ENCODE measurements at places on chromosomes 4 and X.

GRCh38 chr4:129144755-129145206, 48.8 kb downstream of the C4orf33 start:
- no peak for DNase-seq

DNA sequence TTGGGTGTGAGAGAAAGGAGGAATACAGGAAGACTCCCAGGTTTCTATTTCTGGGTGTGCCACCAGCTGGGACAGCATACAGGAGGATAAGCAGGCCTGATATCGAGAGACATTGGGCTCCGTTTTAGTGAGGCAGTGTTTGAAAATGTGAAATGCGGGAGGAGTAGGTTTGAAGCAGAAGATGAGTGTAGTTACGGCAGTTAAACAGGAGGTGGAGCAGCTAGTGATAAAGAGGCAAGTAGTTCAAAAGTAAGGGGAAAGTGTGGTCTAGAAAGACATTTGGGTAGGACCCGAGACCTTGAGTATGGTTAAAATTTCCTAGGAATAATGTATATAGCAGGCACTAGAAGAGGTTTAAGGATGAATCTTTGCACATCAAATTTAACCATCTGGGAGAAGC, 42.4 kb downstream of the DCUN1D4 start:
- DNase-seq: no peak

- DNase-seq: no peak
Measured at GRCh38 chr4:33649015-33649414, 2595.3 kb downstream of the ARAP2 start.

DNA sequence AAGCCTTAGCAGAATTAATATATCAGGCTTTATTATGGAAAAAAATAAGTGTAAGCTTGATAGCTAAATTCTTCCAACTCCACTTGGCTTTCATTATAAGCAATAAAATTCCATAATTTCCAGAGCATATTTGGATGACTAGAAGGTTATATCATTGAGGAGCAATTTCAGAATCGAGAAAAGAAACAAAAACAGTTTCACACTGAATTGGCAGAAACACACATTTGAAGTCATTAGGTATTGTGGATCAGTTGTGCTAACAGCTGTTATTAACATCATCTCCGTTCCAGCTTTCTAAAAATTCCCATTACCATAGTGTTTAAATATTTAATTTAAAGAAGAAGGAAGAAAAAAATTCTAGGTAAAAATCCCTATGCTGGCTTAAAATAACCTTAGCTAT, 92.6 kb downstream of the ANTXR2 start:
- DNase-seq: no peak

GRCh38 chrX:9865804-9866472, 79.7 kb downstream of the SHROOM2 start:
- DNase-seq: no peak

GRCh38 chr4:89752932-89753598, 83.9 kb downstream of the SNCA start:
- DNase-seq: no peak

DNA sequence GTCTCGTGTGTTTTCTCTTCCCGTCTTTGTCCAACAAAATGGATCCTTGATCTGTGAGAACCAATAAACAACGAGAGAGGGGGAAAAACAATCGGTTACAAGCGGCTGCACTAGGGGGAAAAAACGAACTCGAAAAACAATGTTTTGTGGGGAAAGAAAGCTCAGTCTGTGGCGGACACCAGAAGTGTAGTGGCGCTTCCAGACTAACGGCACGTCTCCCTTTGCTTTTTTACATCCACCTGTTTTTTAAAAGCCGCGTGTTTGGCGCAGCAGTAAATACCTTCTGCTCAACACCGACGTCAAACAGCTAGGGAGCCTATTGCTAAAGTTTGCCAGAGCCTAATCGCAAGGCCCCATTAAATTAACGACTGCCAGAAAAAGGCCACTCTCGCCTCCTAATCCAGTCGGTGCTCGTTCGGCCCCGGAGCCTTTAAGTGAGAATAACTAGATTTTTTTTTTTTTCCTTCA, 3.3 kb downstream of the NKX6-1 start:
- DNase-seq: no peak

DNA sequence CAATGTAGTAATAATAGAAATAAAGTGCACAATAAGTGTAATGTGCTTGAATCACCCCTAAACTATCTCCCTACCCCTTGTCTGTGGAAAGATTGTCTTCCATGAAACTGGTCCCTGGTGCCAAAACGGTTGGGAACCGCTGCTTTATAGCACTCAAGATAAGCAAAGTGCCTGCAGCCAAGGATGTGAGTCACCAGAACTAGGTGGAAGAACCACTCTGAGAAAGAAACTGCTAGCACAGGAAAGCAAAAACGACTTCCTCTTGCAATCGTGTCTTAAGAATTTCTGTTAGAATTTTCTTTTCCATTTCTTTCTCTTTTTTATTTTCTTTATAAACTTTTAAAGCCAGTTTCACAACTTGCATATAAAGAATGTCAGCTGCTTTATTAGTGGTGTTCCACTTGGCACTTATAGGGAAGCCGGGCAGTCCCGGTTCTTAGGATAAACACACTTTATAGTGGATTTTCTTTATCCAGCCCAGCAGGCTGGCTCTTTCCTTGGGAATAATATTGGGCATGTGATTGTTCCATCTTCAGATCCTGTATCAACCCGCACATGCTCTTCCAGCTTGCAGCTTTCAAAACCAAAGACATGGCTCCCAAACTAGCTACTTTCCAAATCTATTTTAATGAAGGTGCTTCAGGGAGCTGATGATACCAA, 32.3 kb upstream of the CXCL8 start:
- DNase-seq: no peak

GRCh38 chr4:99264927-99265326, 25.9 kb downstream of the ADH1A start:
- no peak for DNase-seq

GRCh38 chrX:72021975-72022374, 109.7 kb downstream of the RTL5 start:
- no peak for DNase-seq

DNA sequence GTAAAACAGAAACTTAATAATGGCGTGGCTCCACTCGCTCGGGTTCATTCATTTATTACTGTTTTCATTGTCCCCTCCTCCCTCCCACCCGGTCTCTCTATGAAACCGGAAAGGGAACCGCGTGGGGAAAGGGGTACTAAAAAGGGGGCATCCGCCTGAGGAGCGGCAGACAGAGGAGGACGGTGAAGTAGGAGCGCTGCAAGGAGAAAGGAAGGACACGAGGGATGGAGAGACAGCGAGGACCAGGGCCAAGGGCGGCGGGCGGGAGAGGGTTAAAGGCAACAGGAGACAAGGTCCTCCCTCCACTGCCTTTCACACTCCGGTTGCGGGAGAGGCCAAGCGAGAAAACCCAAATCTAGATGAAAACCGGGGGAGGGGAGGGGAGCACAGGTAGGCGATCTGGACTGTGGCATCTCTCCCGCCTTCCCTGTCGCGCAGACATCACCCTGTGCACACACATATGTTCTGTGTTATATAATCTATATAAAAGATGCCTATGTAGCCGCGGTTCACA, 829 bp downstream of the ELOVL6 start:
- peak; percentile 34 for DNase-seq

GRCh38 chrX:51876441-51876840, 17.0 kb upstream of the MAGED1 start:
- DNase-seq: no peak

- no peak for DNase-seq
Measured at GRCh38 chr4:7663075-7663541, 228.4 kb upstream of the PSAPL1 start.

DNA sequence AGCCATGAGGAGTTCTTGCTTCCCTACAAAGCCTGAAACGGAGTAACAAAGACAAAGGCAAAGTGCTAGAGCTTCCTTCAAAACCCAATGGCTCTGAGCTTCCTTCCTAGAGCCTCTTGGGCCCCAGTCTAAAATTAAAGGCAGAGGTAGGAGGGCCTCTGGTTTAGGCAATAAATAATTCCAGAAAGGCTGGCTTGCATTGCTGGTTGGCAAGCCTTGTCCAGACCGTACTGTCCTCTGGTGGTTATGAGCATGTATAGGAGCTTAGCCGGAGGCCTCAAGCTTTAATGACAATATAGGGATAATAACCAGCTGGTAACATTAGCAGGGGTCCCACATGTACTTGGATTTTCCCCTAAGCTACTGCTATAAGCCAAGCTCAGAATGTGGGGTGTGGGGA, 237.3 kb downstream of the AR start:
- no peak for DNase-seq

DNA sequence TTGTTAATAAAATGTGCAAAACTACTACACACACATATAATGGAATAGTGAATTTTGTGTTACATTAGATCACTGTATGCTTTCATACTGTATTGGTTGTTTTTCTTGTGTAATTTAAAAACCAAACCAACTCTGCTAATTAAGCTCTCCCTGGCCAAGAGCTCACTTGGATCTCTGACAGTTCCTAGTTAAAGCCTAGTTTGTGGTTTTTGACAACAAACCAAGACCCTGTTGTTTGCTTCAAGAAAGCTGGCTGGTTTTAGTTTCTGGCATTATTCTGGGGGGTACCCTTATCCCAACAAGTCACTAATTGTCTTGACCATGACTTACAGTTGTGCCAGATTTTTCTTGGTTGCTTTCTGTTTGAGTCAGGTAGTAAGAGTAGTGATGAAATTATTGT, 121.4 kb upstream of the CXorf66 start:
- DNase-seq: no peak

GRCh38 chr4:145176641-145177432, 3.6 kb downstream of the OTUD4 start:
- no peak for DNase-seq

DNA sequence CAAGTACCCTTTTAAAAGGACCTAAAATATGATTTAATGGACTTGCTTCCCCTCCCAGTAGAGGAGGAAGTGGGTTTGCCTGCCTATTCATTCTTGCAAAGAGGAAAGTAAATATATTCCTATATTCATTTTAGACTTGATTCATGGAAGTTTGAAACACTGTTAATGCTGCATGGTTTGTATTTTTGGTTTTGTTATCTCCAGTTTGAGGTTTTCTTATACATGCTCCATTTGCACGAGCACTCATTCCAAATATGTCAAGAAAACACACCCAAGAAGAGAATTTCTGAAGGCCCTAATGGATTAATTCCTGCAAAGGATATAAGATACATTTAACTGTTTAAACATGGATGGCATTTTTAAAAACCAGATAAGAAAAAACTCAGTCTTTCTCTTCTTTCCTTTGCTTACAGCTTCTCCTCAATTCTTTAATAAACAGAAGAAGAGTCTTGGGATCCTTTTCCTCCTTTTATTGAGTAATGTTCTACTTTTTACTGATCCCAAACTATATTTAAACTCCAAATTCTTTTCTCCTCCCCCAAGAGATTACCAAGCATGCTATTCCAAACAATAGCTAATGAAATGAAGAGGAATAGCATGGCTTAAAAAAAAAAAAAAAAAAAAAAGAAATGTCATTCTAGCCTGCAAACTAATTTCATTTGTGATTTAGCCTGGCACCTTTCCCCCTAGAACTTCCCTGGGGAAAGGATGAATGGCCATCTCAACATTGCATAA, 54.6 kb upstream of the LDB2 start:
- no peak for DNase-seq

DNA sequence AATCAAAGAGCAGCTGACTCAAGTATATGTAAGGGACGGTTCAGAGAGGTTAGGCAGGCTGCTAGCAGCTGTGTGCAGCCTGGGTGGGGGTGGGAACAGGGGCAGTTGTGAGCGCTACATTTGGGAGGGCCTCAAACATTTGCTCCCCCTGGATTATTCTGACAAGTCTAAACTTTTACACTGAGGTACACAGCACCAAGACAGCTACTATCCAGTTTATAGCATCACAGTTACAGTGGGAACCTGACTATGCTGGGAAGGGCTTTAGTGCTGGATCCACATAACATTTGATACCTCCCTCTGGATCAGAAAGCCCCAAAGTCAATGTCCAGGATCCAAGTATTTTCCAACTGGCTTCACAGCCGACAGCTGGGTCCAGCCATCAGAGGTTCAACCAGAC, 55.8 kb upstream of the GIMD1 start:
- DNase-seq: no peak

DNA sequence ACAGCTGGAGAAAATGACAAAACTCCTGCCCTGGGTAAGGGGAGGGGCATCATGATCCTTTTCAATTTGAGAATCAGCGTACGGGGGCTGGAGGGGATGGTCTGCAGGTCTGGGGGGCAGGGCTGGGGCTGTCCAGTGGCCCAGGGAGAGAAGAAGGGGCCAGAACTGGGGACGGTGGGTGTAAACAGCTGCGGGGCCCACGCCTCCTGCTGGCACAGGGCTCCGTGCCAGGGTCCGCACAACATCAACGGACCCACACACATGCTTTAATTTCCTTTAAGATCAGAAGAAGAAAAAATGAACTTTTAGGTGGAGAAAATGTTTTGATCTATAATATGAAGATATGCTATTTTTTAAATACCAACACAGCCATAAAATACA, 52.1 kb downstream of the PSAPL1 start:
- no peak for DNase-seq

- no peak for DNase-seq
Measured at GRCh38 chrX:136318895-136319597, 18.3 kb downstream of the ADGRG4 start.

DNA sequence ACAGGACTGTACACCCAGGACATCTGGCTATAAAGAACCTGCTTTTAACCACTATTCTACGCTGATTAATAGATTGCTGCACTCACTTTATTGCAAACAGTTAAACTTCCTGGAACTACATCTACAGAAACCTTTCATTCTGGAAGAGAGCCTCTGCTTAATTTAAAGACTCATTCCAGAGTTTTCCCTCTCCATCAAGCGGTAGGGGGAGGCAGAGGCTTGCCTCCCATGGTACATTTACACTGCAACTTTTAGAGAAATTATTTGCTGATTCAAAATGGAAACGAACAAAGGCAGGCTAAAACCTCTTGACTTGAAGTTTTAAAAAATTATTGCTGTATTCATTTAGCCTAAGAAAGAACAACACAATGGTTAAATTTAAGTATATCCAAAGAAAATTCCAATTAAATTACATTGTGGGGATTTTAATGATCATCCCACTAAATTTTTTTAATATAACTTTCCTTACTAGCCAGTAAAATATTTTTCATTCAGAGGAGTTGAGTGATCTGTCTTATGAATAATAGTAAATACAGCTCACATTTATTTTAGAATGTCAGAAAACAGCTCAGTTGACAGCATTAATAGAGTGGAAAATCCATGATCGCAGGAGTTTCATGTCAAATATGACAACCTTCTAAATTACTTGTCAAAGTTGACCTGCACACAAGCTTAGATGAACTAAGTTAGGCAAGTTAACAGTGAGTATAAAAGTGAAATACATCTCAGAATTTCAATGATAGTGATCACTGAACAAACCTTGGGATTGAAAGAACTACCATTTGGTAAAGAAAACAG, 46.3 kb upstream of the PCDH10 start:
- DNase-seq: no peak

- no peak for DNase-seq
Measured at GRCh38 chr4:187929024-187929423, 66.5 kb upstream of the ZFP42 start.

GRCh38 chr4:4667622-4668081, 125.8 kb upstream of the STX18 start:
- no peak for DNase-seq

GRCh38 chr4:80268936-80269335, 2.5 kb downstream of the FGF5 start:
- no peak for DNase-seq

Measured in activated T-helper 2 cell treated with anti-CD3 and anti-CD28 coated beads, Interferon-gamma antibody, Interleukin-2, Interleukin-4, amounts not matched to agents 10 μg/mL and 5 μg/mL and 100 μg/mL, durations not matched to agents 14 hours and 24 hours and 36 hours (primary cell).